ENCODE measurements at places on chromosomes 3 and 15. TPM values are rescaled to one million over a fixed set of nuclear protein-coding genes. Genes with fewer than 3 reads are reported as not detected.

Gene GOLGA6D
- total RNA-seq: not detected

Gene QARS1
- total RNA-seq: 194 TPM

Gene SHF
- 4.9 TPM for total RNA-seq

- no peak for DNase-seq
Measured at GRCh38 chr15:30906366-30906765, 2.7 kb downstream of the FAN1 start.
